ENCODE measurements at places on chromosomes 5 and 9.

DNA sequence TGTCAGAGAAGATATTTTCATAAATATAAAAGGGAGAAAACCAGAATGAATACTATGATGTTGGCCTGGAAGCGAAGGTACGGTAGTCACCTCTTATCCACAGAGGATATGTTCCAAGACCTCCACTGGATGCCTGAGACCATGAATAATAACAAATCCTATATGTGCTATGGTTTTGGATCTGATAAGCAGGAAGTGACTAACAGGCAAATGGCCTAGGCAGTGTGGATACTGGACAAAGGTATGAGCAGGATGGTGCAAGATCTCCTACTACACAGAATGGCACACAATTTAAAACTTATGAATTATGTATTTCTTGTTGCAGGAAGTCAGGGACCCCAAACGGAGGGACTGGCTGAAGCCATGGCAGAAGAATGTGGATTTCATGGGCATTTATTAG, 48.2 kb downstream of the ADAMTS12 start:
- DNase-seq = peak; percentile 25

- DNase-seq = peak; percentile 68
These were observed 3.2 kb upstream of the NRARP start for GRCh38 chr9:137305060-137305797.

DNA sequence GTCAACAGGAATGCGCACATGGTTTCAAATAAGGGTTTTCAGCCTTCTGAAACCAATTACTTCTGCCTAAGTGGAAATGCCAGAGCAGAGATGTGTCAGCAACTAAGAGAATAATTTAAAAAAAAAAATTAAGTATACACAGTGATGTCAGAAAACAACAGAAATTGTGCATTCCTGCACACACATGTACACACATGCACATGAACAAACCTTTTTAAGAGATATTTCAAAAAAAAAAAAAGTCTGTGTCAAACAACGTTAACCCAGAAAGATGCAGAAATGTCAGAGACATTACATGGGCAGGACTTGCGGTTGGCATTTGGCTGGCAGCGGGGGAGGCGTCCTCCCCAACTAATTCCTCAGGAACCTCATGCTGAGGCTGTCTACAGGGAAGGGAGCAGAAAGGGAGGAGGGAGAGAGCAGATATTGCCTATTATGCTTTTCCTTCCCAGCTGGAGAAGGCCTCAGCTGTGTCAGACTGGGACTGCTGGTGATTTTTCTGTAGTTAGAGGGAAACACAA, 536.9 kb upstream of the WWC1 start:
- DNase-seq = peak; percentile 64

GRCh38 chr9:99682870-99683269, 138.8 kb upstream of the NR4A3 start:
- DNase-seq = no peak

DNA sequence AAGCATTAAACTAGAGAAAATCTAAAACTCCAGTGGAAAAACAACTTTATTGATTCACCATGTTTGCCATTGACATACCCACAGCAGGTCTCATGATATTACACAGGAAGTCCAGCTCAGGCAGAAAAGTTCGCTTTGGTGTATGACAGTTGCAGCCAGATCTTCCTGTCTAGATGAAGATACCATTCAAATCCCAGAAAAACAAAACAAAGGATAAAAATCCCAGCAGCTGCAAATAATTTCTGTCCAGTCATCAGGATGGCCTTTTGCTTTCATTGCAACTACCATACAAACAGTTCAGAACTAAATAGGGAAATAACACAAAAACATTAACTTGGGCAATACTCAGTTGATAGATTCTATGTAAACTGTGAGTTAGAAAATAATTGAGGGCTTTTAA, 136.0 kb upstream of the NREP start:
- no peak for DNase-seq

GRCh38 chr5:108942701-108943100, 195.0 kb downstream of the FER start:
- DNase-seq = no peak

DNA sequence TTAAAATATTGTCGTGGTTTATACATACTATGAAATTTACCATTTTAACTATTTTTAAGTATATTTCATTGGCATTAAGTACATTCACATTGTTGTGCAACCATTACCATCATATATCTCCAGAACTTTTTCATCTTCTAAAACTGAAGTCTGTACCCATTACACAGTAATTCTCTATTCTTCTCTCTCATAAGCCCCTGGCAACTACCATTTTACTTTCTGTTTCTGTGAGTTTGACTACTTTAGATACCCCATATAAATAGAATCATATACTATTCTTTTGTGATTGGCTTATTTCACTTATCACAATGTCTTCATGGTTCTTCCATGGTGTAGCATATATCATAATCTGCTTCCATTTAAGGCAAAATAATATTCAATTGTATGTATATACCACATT, 30.3 kb downstream of the NDUFS4 start:
- DNase-seq = no peak

All from epithelial cell of esophagus (primary cell).